ENCODE measurements at places on chromosomes 11 and 22.

DNA sequence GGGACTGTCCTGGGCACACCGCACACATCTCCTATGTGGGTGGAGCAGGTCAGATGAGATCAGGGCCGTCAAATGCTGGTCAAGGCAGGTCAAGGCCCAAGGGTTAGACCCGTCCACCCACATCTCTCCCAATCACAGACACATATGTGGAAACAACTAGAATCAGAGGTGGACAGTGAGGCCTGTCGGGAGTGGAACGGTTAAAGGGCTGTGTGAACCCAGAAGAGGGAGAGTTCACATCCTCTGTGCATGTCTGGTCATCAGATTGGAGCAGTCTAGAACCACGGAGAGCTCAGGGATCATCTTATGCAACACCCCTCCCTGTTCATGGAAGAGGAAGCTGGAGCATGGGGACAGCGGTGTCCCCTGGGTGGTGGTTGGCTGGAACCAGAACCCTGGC is 5.9 kb downstream of the ARL2 start:
- no peak for DNase-seq

- no peak for DNase-seq
Observed at GRCh38 chr22:20863366-20863765, 4.6 kb downstream of the SNAP29 start.

GRCh38 chr11:29306527-29306926 is 710.3 kb downstream of the KCNA4 start:
- DNase-seq = no peak

GRCh38 chr11:64560139-64560771 is 30.8 kb upstream of the SLC22A12 start:
- no peak for DNase-seq

- DNase-seq = no peak
Observed at GRCh38 chr11:114563077-114563476, 3.4 kb upstream of the NXPE1 start.

DNA sequence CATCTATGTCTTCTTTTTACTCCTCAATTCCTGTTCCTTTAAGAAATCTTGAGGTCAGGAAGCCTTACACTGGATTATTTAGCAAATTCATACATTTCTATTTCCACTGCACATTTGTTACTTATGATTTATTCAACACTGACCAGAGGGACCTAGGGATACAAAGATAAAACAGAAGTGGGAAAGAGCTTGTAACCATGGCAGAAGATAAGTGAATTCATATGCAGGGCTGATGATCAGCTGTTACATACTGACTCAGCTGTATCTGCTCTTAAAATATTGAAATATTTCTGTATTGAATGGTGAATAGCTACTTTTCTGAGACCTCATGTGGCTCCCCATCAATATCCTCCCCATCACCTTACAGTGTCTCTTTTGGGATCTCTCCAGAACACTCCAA is 25.2 kb downstream of the HORMAD2 start:
- no peak for DNase-seq

GRCh38 chr22:46598737-46599424 is 21.3 kb upstream of the GRAMD4 start:
- no peak for DNase-seq

DNA sequence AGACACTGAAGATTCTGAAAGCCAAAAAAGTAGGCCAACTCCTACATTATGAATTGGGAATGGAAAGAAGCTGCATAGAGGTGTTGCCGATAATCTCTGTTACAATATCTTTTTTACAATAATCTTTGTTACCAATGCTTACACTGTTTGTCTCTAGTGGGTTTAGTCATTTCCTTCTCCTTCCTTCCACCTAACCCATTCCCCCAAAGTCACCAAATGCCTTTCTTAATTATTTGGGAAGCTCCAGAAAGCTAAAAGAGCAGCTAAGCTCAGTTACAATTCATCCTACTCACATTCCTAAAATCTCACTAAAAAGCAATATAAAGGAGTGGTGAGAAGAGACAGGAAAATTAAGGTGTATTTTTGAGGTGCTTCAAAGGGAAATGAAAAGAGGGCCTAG is 313.7 kb downstream of the SWAP70 start:
- DNase-seq = no peak
